Amniotic epithelial cell (primary cell): ENCODE measurements at places on chromosomes 5 and 9.

- DNase-seq, result no peak
Observed at GRCh38 chr5:101520417-101520816, 617.3 kb upstream of the ST8SIA4 start.

- DNase-seq, result no peak
Observed at GRCh38 chr9:99296291-99296951, 74.3 kb downstream of the SEC61B start.

- DNase-seq, result peak; percentile 49
Observed at GRCh38 chr5:127564002-127564769, 46.7 kb downstream of the PRRC1 start.

DNA sequence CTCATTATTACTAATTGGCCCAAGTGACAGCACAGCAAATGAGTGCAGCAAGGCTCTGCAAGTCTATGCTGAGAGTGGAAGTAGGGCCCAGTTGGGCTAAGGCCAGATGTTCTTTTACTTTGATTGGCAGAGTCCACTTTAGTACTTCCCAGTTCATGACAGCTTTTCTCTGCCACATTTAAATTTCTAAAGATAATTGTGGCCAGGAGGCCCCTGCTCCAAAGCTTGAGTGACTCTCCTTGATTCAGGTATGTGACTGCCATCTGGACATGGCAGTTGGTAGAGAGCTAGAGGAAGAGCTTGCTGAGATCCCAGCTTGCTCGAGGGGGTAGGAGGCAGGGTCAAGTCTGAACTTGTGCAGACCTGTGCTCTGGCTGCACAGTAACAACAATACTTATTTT, 154.1 kb downstream of the CARTPT start:
- no peak for DNase-seq

GRCh38 chr5:24385070-24385469, 259.7 kb downstream of the CDH10 start:
- no peak for DNase-seq

- DNase-seq, result no peak
Observed at GRCh38 chr5:9192266-9192665, 353.6 kb downstream of the SEMA5A start.

DNA sequence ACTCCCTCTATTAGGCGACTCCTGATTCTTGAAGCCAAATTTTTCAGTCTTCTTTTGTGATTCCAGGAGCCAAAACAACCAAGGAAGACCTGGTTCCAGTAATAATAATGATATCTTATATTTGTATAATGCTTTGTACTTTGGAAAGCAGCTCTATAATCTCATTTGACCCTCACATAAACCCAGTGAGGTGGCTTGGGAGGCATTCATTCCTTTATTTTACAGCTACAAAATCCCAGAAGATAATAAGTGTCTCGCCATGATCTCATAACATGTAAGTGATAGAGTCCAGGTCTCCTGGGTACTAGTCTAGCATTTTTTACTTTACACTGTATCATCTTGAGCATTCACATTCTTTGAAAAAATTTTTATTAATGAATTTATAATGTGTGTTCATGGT, 143.1 kb downstream of the ACTBL2 start:
- no peak for DNase-seq

DNA sequence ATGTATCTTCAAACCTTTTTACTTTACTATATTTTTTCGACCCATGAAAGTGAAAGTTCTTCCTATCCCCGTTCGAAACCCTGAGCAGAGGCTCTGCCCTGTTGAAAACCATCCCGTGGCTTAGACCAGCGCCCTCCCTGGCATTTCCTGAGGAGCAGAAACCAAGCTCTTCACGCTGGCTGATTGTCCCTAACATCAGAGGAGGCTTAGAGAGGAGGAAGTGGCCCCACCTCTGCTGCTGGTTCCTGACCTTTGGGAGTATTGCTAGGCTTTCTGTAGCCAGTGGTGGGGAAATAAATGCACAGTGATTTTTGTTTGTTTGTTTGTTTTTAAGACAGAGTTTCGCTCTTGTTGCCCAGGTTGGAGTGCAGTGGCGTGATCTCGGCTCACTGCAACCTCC, 4.2 kb upstream of the PTGES start:
- no peak for DNase-seq

DNA sequence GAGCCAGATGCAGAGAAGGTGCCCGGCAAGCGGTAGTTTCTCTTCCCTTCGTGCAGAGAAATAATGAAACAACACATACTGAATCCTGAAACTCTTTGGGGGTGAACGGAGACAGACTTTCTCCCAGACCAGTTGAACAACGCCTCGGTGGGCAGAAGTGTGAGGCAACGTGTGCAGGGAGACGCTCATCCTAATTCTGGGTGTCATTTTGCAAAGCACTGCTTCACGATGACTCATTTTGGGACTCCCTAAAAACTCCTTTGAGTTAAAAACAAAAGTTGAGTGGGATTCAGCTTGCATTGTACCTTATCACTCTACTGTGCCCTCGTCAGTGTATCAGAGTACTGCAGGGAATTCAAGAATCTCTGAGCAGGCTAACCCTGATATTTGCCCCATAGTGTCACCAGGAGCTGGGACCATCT, 3.5 kb upstream of the NEK6 start:
- no peak for DNase-seq

GRCh38 chr5:128645581-128645980, 107.5 kb upstream of the FBN2 start:
- DNase-seq, result peak; percentile 20

- no peak for DNase-seq
Observed at GRCh38 chr5:172667786-172668593, 26.9 kb downstream of the NEURL1B start.

- no peak for DNase-seq
Observed at GRCh38 chr5:54908774-54909525, 76.4 kb downstream of the ESM1 start.

DNA sequence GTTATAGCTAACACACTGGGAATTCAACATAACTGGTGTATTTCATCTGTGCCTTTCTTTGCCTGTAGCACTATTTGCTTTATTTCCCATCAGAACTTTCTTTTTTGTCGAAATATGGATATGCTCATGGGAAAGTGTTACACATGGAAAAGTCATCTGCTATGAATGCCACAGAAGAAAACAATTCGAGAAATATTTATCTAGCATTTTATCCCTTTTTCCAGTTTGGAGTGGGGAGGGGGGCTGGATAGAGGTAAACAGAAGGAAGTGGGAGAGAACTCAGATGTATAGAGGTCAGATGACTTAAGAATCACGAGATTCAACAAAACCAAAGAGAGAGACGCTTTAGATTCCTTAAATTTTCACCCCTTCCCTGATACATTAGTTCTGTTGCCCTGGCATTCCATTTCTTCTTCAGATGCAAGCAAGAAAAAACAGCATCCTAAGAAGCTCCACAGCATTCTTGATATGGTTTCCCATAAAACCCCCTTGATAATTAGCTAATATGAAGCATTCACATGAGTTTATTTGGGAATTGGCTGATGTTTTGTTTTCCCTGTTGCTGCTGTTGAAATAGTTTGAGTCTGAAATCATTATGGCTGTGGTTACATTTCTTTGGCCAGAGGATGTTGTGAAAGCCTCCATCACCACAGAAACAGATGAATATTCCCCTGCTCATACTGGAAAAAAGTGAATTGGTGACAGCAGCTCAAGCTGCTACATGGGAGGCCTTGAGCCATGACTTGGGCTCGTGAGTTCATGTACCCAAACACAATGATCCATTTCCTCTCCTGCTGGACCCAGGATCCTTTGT, 335.8 kb upstream of the DAB2 start:
- peak; percentile 98 for DNase-seq

DNA sequence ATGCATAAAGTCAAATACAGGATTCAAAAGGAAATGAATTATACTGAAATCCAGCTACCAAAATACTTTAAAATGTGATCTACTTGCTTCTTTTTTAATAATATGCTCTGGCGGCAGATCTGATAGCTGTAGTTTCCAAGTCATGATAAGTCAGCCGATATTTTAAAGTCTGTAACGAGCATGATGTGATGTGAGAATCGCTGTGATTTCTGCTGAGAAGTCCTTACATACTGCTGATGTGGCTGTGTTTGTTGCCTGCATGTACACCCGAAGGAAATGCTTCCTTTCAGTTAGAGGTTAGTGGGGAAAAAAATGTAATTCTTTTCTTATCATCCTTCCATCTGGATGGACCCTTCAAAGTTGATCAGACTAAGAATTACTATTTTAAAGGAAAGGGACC, 4.8 kb upstream of the SEMA4D start:
- DNase-seq, result no peak

- no peak for DNase-seq
Observed at GRCh38 chr9:4662989-4663792, 1.1 kb downstream of the PLPP6 start.

- DNase-seq, result no peak
Observed at GRCh38 chr5:6525910-6526309, 77.3 kb downstream of the UBE2QL1 start.
